ENCODE measurements at places on chromosomes 5 and 9.

GRCh38 chr9:34475097-34475496 is 16.5 kb downstream of the DNAI1 start:
- peaks cover 5% of the 10 kb centered on the region for H3K27me3 ChIP-seq
- DNase-seq = no peak
- H3K4me1 ChIP-seq = no peaks in the 10 kb centered on the region
- no peaks in the 10 kb centered on the region for H3K36me3 ChIP-seq
- no peak overlapping the region for H3K27ac ChIP-seq

GRCh38 chr9:36451949-36452348 is 51.9 kb upstream of the RNF38 start:
- H3K36me3 ChIP-seq = no peaks in the 10 kb centered on the region
- no peak overlapping the region for H3K27ac ChIP-seq
- no peaks in the 10 kb centered on the region for H3K4me1 ChIP-seq
- DNase-seq = no peak
- H3K27me3 ChIP-seq = no peaks in the 10 kb centered on the region

DNA sequence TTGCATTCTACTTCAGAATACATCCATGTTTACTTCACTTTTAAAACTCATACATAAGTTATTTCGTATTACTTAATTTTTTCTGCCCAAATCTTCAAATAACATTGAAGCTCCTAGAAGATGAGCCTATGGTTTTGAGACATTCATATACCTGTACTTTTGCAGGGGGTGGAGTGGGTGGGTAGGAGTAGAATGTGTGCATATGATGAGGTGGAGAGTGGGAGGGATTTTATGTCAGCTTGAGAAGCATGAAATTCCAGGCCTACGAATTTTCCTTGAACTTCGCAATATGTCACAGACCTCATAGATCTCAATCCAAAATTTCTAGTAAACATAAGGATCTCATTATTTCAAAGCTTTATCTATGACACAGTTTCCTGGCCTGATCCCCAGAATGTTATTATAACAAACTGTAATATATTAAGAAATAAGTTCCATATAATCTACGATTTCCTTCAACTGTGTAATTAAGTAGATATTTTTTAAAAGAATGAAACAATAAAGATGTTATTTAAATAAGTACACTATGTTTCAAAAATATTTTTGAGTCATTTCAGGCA is 19.7 kb upstream of the MOB3B start:
- H3K4me1 ChIP-seq = no peaks in the 10 kb centered on the region
- H3K27ac ChIP-seq = no peak overlapping the region
- no peak overlapping the region for H3K4me3 ChIP-seq

DNA sequence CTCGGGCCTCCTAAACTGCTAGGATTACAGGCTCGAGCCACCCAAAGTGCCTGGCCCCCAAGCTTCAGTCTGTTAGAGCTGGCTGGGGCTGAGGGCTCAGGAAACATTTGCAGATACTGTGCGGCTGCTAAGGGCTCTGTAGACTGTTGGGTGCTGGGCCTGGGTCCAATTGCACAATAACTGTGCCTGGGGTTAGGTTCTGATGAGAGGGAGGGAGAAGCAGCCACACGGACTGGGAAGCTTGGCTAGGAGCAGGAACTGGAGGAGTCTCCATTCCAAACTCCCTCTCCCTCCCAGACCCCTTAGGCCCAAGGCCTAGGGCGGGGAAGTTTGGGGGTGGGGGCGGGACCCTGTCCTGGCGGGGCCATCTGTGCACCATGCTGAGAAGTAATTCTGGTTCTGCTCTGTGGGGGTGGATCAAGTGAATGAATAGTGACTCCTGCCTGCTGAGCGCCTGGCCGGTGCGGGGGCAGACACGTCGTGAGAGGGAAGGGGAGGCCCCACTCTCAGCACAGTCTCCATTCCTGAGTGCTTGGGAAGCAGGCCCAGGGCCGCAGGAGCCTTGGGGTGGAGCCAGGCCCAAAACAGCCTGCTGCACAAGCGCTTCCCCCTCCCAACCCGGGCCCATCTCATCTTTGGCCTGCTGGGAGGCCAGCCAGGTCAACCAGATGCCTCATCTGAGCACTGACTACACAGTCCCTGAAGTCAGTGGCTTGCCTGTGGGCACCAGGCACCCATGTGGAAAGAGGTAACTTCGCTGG is 1.5 kb downstream of the ASS1 start:
- peak; percentile 93 for DNase-seq
- peak overlapping the region; percentile 70 for H3K27ac ChIP-seq
- H3K4me1 ChIP-seq = peaks cover 53% of the 10 kb centered on the region
- H3K4me3 ChIP-seq = peak overlapping the region; percentile 63
- no peaks in the 10 kb centered on the region for H3K36me3 ChIP-seq
- peaks cover 42% of the 10 kb centered on the region for H3K27me3 ChIP-seq

GRCh38 chr5:42399702-42400101 is 23.5 kb upstream of the GHR start:
- DNase-seq = no peak
- H3K36me3 ChIP-seq = no peaks in the 10 kb centered on the region
- no peak overlapping the region for H3K27ac ChIP-seq
- no peak overlapping the region for H3K4me3 ChIP-seq

- no peaks in the 10 kb centered on the region for H3K4me1 ChIP-seq
- H3K27me3 ChIP-seq = no peaks in the 10 kb centered on the region
- H3K27ac ChIP-seq = no peak overlapping the region
- no peaks in the 10 kb centered on the region for H3K36me3 ChIP-seq
Measured at GRCh38 chr5:175406300-175406699, 37.7 kb downstream of the DRD1 start.

DNA sequence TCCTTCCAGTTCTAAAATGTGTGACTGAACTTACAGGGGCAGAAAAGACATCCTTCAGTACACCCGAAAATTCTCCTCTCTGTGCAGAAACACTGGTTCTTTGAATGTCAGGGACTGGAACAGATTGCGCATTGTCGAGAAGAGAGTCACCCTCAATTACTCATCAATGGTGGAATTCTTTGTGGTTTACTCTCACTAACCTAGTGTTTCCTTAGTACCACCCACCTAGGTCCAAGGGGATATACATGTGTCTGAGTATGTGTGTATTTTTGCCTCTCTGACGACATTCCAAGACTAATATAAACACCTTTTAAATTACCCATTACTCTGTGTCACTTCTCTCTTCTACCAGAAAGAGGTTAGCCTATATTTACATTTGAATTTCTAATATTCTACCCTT is 660.8 kb downstream of the TLE1 start:
- H3K27ac ChIP-seq = no peak overlapping the region
- DNase-seq = no peak
- no peak overlapping the region for H3K4me3 ChIP-seq

DNA sequence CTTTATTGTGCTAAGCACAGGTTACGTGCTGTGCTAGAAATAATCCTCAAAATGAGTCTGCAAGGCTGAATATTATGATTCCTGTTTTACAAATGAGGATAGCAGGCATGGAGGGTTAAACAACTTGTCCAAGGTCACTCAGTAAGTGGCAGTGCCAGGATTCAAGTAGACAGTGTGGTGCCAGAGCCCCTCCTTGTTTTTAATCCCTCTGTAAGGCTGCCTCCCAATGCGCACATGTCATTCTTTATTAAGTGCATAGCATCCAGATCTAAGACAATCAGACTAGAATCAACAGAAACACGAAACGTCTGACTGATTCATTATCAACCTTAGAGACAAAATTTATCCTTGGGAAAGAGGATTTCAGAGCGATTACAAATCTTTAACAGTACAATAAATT is 199.6 kb downstream of the SMARCA2 start:
- no peaks in the 10 kb centered on the region for H3K36me3 ChIP-seq
- H3K27ac ChIP-seq = no peak overlapping the region
- H3K4me3 ChIP-seq = no peak overlapping the region
- H3K27me3 ChIP-seq = no peaks in the 10 kb centered on the region
- no peaks in the 10 kb centered on the region for H3K4me1 ChIP-seq

GRCh38 chr5:140966293-140967225 is at the start of gene PCDHAC2:
Gene PCDHAC2, plus strand, starts transcription at chr5:140966476. Its CDS starts 291 bp downstream, at chr5:140966767.
- H3K27me3 ChIP-seq = peaks cover 27% of the 10 kb centered on the region
- H3K4me3 ChIP-seq = peak within 1 kb of the TSS; percentile 57
- H3K4me1 ChIP-seq = peaks cover 11% of the 10 kb centered on the region
- DNase-seq = peak; percentile 81
- H3K36me3 ChIP-seq = no peaks in the 10 kb centered on the region
- no peak within 1 kb of the TSS for H3K27ac ChIP-seq

DNA sequence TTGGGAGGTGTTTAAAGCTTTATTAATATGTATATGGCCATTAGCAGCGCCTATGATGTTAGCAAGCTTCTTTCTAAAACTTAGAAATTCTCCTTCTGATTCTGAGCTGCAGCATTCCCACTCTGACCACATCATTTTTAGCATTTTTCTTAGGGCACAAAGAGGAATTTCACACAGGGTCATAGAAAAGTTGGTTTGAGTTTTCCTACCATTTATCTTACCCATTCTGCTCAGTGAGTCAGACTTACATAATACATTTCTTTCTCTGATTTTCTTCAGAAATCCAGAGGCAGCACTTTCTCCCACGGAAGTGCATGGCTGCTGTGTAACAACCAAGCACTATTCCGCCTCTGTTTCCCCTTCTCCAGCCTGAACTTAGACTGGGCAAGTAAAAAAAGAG is 246.6 kb downstream of the ARL15 start:
- DNase-seq = no peak
- H3K4me3 ChIP-seq = no peak overlapping the region
- no peaks in the 10 kb centered on the region for H3K27me3 ChIP-seq
- no peaks in the 10 kb centered on the region for H3K36me3 ChIP-seq
- no peak overlapping the region for H3K27ac ChIP-seq

DNA sequence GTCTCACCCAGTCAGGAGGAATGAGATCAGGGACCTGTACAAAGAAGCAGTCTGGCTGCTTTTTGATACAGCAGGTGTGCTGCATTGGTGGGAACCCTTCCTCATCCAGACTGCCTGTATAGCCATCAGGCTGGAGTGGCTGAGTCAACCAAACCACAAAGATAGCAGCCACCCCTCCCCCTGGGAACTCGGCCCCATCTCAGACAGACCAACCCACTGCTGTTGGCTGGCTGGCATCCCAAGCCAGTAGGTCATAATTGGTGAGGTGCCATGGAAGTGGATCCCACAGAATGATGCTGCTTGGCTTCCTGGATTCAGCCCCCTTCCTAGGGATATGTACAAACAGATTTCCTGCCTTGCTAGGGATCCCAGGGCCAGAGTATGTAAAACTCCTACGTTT is 60.9 kb downstream of the YTHDC2 start:
- no peak overlapping the region for H3K27ac ChIP-seq
- H3K27me3 ChIP-seq = no peaks in the 10 kb centered on the region
- H3K4me3 ChIP-seq = no peak overlapping the region
- peaks cover 19% of the 10 kb centered on the region for H3K36me3 ChIP-seq
- DNase-seq = no peak
- no peaks in the 10 kb centered on the region for H3K4me1 ChIP-seq

- DNase-seq = no peak
- no peak overlapping the region for H3K4me3 ChIP-seq
- H3K4me1 ChIP-seq = no peaks in the 10 kb centered on the region
- H3K27me3 ChIP-seq = no peaks in the 10 kb centered on the region
Measured at GRCh38 chr9:90555351-90556057, 87.1 kb downstream of the DIRAS2 start.

- peak overlapping the region; percentile 89 for H3K27ac ChIP-seq
- no peak overlapping the region for H3K4me3 ChIP-seq
- DNase-seq = peak; percentile 92
- H3K4me1 ChIP-seq = peaks cover 31% of the 10 kb centered on the region
- no peaks in the 10 kb centered on the region for H3K27me3 ChIP-seq
Measured at GRCh38 chr5:157540707-157541446, 34.7 kb downstream of the ADAM19 start.

DNA sequence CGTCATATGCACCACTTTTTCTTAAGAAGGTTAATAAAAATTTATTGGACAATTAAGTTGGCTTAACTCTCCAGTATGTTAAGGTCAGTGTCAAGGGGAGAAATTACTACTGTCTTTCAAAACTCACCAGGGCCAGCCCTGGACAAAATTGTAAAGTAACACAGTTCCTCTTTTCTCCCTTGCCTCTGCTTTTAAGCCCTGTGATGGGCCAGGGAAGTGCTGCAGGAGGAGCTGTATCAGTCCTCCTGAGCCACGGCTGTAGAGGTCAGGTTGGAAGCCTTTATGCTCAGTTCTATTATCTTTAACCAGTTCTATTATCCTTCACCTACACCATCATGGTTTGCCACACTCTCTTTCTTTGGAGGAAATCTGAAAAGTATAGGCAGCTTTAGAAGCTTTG is 11.5 kb upstream of the PPP2R2B start:
- H3K27ac ChIP-seq = no peak overlapping the region
- H3K4me1 ChIP-seq = no peaks in the 10 kb centered on the region

GRCh38 chr5:79890119-79890929 is 100.7 kb downstream of the MTX3 start:
- H3K4me3 ChIP-seq = no peak overlapping the region
- no peak overlapping the region for H3K27ac ChIP-seq
- peaks cover 3% of the 10 kb centered on the region for H3K4me1 ChIP-seq
- H3K36me3 ChIP-seq = no peaks in the 10 kb centered on the region
- DNase-seq = no peak

DNA sequence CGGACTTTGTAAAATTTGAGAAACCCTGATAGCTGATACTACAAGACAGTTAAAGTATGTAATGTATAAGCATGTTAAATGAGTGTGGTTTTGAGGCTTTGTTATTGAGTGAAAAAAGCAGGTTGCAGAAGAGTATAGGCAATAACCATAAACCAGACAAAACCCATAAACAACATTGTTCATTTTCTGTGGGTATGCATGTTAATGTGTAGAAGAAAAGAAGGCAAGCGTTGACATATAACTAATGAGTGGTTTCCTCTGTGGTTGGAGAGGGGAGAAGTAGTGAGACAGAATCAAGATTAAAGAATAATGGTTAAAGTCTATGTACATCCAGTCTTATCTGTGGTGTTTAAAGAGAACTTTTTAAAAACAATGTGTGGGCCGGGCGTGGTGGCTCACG is 26.2 kb downstream of the RAD23B start:
- DNase-seq = no peak
- H3K4me1 ChIP-seq = peaks cover 4% of the 10 kb centered on the region
- H3K27me3 ChIP-seq = no peaks in the 10 kb centered on the region
- no peak overlapping the region for H3K27ac ChIP-seq
- no peak overlapping the region for H3K4me3 ChIP-seq

DNA sequence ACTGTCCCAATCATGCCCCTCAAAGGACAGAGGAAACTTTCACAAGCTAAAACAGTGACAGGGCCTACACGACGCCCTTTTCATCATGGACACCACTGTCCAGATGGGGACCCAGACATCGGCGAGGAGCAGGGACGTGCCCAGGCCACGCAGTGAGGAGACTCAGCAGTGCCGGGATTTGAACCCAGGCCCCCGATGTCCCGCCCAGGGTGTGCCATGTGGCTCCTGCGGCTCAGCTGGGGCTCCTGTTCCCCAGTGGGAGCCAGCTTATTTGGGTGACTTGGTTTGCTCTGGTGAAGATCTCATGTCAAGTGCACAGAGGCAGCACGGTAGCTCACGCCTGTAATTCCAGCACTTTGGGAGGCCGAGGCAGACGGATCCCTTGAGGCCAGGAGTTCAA is 82.2 kb downstream of the STK10 start:
- no peaks in the 10 kb centered on the region for H3K27me3 ChIP-seq
- H3K27ac ChIP-seq = no peak overlapping the region
- DNase-seq = no peak
- peaks cover 69% of the 10 kb centered on the region for H3K4me1 ChIP-seq
- peaks cover 7% of the 10 kb centered on the region for H3K36me3 ChIP-seq

GRCh38 chr5:166356096-166356495 is 1935.3 kb upstream of the WWC1 start:
- no peaks in the 10 kb centered on the region for H3K27me3 ChIP-seq
- no peaks in the 10 kb centered on the region for H3K36me3 ChIP-seq
- DNase-seq = no peak
